ENCODE measurements at places on chromosomes 1 and 21.

- no peak for DNase-seq
Observed at GRCh38 chr1:110857964-110858948, 14.7 kb upstream of the CD53 start.

DNA sequence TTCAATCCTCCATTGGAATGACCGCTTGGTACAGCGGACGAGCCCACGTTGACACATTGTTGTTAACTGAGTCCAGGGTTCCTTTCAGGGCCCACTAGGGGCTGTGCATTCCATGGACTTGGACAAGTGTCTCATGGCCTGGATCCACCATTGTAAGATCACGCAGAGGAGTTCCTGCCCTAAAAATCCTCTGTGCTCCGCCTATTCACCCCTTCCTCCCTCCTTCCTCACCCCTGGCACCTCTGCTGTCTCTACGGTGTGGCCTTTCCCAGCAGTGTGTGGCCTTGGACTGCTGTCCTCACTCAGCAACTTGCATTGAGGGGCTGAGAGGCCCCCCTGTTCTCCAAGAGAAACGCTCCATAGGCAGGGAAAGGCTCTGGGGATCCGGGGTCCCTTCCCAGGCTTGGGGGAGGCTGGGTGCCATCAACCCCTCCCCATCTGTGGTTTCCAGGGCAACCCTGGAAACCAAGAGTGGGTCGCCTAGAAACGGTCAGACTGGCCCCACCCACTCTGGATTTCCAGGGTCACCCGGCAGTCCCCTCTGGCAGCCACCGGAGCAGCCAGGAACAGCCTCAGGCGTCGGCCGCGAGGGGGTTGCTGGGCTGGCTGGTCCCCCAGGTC lies 50.9 kb downstream of the MEGF6 start:
- DNase-seq: no peak

- no peak for DNase-seq
Observed at GRCh38 chr1:240293706-240294105, 202.0 kb downstream of the FMN2 start.

GRCh38 chr1:2145946-2146835 lies 48.4 kb downstream of the FAAP20 start:
- no peak for DNase-seq

GRCh38 chr1:98763488-98764150 lies 102.1 kb downstream of the SNX7 start:
- no peak for DNase-seq

GRCh38 chr1:79396901-79397300 lies 390.4 kb upstream of the ADGRL4 start:
- no peak for DNase-seq

- DNase-seq: no peak
Observed at GRCh38 chr1:46484783-46485490, 4.7 kb upstream of the DMBX1 start.

- no peak for DNase-seq
Observed at GRCh38 chr1:182206626-182207239, 145.2 kb upstream of the ZNF648 start.

All from stimulated activated CD8-positive, alpha-beta memory T cell treated with anti-CD3 and anti-CD28 coated beads, Interleukin-12 subunit alpha, Interleukin-12 subunit beta, amount 100 ng/mL, for 4 hours (primary cell).